Left ventricle myocardium inferior (tissue), 1 donor: ENCODE measurements at places on chromosomes 11 and 22. TPM values are rescaled to one million over a fixed set of nuclear protein-coding genes. Genes with fewer than 3 reads are reported as not detected.

DNA sequence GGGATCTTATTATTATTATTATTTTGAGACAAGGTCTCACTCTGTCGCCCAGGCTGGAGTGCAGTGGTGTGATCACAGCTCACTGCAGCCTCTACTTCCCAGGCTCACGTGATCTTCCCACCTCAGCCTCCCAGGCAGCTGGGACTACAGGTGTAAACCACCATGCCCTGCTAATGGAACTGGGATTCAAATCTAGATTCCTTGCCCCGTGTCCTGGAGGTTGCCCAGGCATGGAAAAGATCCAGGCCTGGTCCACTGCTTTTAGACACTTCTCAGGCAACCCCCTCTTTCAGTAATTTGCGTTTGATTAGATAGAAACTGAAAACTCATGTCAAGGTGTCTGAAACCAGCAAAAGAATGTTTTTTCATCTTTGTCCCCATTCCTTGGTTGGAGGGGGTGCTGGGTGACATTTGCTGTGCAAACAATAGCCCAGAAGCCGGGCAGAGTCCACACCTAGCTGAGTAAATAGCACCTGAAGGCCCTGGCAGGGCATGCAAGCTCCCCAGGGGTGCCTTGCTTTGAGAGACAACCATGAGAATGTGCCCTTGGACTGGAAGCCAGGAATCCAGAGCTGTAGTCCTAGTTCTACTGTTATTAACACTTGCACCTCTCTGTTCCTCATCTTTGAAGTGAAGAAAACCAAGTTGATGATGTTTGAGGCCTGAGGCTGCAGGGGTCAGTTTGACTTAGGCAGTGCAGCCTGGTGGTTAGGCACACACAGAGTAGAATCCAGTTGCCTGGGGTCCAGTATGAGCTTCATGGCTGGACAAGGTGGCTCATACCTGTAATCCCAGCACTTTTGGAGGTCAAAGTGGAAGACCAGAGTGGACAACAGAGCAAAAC is 19.1 kb upstream of the XBP1 start:
- peaks cover 19% of the 10 kb centered on the region for H3K4me1 ChIP-seq
- no peak overlapping the region for H3K4me3 ChIP-seq
- H3K27ac ChIP-seq = peak overlapping the region; percentile 64
- no peak for DNase-seq

- H3K27ac ChIP-seq = peak overlapping the region; percentile 76
- peaks cover 94% of the 10 kb centered on the region for H3K27me3 ChIP-seq
- no peaks in the 10 kb centered on the region for H3K36me3 ChIP-seq
- H3K4me1 ChIP-seq = peaks cover 31% of the 10 kb centered on the region
Measured at GRCh38 chr11:69985641-69986439, 92.3 kb upstream of the ANO1 start.

DNA sequence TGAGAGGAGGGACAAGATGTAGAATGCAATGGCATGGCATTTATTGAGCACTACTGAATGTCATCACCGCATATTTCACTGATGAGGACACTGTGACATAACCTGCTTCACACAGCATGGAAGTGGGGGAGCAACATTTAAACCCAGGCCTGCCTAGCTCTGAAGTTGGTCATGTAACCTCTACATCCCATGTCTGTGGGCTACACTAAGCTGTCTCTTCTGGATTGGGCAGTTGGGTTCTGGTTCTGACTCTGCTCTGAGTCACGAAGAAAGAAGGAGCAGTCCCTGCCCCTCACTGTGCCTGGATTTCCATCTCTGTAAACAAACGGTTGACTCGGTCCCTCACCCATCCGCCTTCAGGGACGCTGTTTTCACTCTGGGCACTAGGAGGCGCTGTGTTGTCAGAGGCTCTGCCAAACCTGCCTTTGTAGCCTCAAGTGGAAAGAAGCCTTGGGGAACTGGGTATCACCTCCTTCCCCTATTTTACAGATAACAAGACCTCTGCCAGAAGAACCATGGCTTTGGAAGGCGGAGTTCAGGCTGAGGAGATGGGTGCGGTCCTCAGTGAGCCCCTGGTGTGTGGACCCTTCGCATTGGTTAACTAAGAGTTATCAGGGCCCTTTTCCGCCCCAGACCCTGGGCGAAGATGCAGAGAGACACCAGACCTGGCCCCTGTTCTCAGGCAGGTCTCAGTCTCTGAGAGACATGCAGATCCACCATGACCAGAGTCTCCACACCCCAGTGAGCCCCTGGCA is 12.7 kb upstream of the ARHGEF17 start:
- peak; percentile 66 for DNase-seq
- no peaks in the 10 kb centered on the region for H3K27me3 ChIP-seq
- H3K36me3 ChIP-seq = no peaks in the 10 kb centered on the region
- no peak overlapping the region for H3K27ac ChIP-seq
- no peak overlapping the region for H3K4me3 ChIP-seq

DNA sequence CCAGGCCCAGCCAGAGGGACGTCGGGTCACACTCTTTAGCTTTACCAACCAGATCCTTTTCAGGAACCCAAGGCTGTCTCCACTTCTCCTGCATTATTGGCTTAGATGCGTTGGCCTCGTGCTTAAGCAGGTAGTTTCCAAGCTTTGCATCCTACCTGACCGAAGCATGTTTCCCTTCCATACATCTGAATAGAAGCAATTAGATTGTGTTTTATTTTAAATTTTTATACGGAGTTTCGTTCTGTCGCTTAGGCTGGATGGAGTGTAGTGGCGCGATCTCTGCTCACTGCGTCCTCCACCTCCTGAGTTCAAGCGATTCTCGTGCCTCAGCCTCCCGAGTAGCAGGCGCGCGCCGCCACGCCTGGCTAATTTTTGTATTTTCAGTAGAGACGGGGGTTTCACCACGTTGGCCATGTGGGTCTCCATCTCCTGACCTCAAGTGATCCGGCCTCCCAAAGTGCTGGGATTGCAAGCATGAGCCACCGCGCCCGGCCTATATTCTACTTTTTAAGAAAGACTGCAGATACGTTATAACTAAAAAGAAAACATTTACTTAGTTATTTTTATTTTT is 677 bp downstream of the DYNC2H1 start:
- peaks cover 10% of the 10 kb centered on the region for H3K36me3 ChIP-seq
- peak overlapping the region; percentile 73 for H3K27ac ChIP-seq
- DNase-seq = no peak
- peak overlapping the region; percentile 80 for H3K4me3 ChIP-seq
- H3K4me1 ChIP-seq = peaks cover 24% of the 10 kb centered on the region

GRCh38 chr11:91261513-91261912 is 963.1 kb upstream of the FAT3 start:
- no peak for DNase-seq
- no peaks in the 10 kb centered on the region for H3K36me3 ChIP-seq
- no peaks in the 10 kb centered on the region for H3K27me3 ChIP-seq
- no peak overlapping the region for H3K4me3 ChIP-seq

DNA sequence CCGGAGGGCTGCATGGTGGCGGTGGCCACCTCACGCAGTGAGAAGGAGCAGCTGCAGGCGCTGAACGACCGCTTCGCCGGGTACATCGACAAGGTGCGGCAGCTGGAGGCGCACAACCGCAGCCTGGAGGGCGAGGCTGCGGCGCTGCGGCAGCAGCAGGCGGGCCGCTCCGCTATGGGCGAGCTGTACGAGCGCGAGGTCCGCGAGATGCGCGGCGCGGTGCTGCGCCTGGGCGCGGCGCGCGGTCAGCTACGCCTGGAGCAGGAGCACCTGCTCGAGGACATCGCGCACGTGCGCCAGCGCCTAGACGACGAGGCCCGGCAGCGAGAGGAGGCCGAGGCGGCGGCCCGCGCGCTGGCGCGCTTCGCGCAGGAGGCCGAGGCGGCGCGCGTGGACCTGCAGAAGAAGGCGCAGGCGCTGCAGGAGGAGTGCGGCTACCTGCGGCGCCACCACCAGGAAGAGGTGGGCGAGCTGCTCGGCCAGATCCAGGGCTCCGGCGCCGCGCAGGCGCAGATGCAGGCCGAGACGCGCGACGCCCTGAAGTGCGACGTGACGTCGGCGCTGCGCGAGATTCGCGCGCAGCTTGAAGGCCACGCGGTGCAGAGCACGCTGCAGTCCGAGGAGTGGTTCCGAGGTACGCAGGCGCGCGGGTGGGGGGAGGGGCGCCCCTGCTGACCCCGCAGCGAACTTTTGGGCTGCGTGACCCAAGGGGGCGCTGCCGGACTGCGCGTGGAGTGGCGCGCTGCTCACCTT is 670 bp downstream of the NEFH start:
- no peak overlapping the region for H3K27ac ChIP-seq
- peaks cover 19% of the 10 kb centered on the region for H3K4me1 ChIP-seq
- H3K36me3 ChIP-seq = no peaks in the 10 kb centered on the region
- peak; percentile 16 for DNase-seq
- peaks cover 78% of the 10 kb centered on the region for H3K27me3 ChIP-seq
- peak overlapping the region; percentile 48 for H3K4me3 ChIP-seq

Gene MMP7
- not detected for total RNA-seq

GRCh38 chr11:101390539-101390938 is 193.3 kb downstream of the TRPC6 start:
- no peaks in the 10 kb centered on the region for H3K36me3 ChIP-seq
- H3K4me3 ChIP-seq = no peak overlapping the region
- H3K27ac ChIP-seq = no peak overlapping the region
- no peaks in the 10 kb centered on the region for H3K4me1 ChIP-seq

GRCh38 chr11:117511483-117511930 is 183.9 kb downstream of the CEP164 start:
- DNase-seq = no peak
- H3K27me3 ChIP-seq = no peaks in the 10 kb centered on the region
- H3K4me1 ChIP-seq = peaks cover 9% of the 10 kb centered on the region

Gene SLC22A6
- total RNA-seq = not detected
